ENCODE measurements at places on chromosomes 7 and 10.

- no peak for DNase-seq
These were observed 298.4 kb downstream of the CCDC3 start for GRCh38 chr10:12703126-12703525.

- no peak for DNase-seq
These were observed 178.6 kb downstream of the RPS24 start for GRCh38 chr10:78212060-78212785.

GRCh38 chr7:95316588-95316987 lies 7.7 kb downstream of the PON1 start:
- DNase-seq = no peak

DNA sequence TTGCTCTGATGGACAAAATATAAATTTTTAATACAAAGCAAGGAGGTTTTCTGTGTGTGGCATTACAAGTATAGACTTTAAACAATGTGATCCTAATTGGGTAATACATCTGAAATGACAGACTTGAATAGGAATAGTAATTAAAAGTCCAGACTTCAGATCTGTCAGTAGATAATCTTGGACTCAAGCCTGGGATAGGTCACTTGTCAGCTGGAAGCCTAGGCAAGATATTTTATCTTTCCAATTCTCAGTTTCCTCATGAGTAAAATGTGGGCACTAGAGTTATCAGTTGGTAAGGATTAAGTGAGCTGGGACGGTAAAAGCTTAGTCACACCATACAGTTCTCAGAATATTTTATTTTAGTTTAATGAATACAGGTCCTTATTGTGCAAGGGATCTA lies 10.4 kb upstream of the ZMYND11 start:
- DNase-seq = no peak

GRCh38 chr7:5701085-5701914 lies 80.2 kb downstream of the RNF216 start:
- DNase-seq = peak; percentile 77

GRCh38 chr7:33562996-33563395 lies 342.3 kb upstream of the BMPER start:
- DNase-seq = no peak

DNA sequence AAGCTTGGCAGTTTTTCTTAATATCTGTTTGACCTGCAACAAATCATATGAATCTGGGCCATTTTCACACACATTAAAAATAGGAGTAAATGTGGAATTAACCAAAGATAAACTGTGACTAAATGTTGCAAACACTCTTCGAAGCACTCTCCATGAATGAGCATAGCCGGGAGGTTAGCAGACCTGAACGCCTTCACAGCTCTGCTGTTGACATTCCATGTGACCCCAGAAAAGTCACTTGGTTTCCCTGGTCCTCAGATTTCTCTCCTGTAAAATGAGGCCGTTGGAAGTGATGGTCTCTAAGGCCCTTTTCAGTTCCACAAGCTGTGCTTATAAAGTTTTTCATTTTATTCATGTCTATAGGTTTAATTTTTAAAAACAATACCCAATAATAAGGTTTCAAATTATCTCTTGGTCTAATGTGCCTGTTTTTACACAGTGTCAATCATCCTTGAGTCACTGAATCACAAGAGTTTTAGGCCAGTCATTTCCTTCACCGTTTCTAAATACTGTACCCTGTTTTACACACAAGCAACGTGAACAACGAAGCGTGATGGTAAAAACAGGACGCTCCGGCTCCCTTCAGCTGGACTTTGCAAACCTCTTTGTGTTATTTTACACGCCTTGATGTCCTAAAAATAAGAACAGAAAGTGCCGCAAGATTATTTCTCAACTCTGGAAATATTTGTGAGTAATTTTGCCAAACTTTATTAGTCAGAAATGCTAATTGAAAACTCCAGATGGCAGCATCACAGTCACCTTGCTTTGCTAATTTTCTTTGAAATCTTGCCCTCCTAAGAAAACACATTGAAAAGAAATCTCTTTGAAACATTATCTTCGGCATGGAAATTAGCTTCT lies 38.6 kb upstream of the MET start:
- no peak for DNase-seq

DNA sequence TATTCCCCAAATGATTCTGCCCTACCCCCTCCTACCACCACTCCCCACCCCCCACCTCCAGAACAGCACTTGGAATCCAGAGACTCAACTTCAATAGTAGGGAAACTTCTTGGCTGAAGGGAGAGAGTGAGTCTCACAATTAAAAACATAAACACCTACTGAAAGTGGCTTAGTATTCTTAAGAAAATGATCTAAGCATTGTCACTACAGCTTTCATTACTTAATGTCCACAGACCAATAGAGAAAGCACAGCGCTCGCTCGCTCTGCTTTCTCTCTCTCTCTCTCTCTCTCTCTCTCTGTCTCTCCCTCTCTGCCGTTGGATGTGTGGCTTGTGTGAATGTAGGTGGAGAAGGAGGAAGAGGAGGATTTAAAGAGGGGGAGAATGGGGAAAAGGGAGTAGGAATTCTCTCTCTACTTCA lies 1.5 kb upstream of the SEMA3A start:
- DNase-seq = no peak

DNA sequence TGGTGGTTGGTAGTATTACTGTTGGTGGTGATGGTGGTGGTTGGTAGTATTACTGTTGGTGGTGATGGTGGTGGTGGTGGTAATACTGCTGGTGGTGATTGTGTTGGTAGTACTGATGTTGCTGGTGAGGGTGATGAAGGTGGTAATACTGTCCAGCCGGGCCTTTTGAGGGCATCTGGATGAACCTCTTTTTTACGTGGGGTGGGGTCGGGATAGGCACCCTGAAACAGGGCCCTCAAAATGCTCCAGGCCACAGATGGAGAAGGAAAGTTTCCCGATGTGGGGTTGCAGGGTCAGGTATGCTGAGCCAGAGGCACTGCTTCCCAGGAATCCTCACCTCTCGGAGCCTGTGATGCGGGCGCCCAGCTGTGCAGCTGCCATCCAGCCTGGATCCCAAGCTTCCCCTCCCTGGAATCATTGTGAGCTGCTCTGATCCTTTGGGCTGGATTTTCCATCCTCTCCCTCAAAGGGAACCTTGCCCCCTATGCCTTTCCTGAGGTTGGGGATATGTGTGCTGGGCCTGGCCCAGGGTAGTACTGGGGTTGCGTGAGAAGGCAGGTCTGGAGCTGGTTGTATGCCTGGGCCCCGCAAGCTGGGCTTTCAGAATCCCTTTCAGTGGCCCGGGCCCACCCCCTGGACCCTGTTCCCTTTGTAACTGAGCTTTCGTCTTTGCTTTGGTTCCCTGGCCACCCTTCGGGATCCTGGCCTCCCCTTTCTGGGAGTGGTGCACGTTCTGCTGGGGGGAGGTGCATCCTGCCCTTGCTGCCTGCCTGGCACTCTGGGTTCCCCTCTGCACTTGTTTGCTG lies 43.3 kb downstream of the DOCK1 start:
- DNase-seq = no peak
